NB4 (cell line): ENCODE measurements at places on chromosomes 2 and 18.
A peak's percentile ranks its signal among the peaks of the same experiment; 100 is the strongest.

- no peak for DNase-seq
These were observed 30.2 kb upstream of the CABYR start for GRCh38 chr18:24108641-24109040.

- DNase-seq: no peak
These were observed 677.7 kb upstream of the CELF4 start for GRCh38 chr18:38243291-38243690.

- no peak for DNase-seq
These were observed 244.9 kb downstream of the ETAA1 start for GRCh38 chr2:67642046-67642382.

DNA sequence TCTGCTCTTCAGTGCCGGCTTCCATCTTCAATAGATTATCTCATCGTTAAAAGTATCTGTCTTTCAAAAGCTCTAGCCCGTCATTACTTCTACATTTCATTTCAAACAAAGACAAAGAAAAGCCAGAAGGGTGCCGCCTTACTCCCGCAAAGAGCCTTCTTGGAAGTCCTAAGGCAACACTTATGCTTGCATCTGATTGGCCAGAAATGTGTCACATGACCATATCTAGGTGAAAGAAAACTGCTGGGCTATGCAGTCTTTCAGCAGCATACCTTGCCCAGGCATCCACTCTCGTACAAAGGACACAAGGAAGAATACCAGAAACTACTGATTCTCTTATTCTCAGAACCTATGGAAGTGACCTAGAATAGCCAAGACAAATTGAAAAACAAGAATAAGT, 217.1 kb upstream of the SLC35G4 start:
- no peak for DNase-seq

- no peak for DNase-seq
These were observed 96.3 kb downstream of the B3GNT2 start for GRCh38 chr2:62292190-62292589.

GRCh38 chr2:100200985-100201384, 58.6 kb upstream of the AFF3 start:
- DNase-seq: no peak

DNA sequence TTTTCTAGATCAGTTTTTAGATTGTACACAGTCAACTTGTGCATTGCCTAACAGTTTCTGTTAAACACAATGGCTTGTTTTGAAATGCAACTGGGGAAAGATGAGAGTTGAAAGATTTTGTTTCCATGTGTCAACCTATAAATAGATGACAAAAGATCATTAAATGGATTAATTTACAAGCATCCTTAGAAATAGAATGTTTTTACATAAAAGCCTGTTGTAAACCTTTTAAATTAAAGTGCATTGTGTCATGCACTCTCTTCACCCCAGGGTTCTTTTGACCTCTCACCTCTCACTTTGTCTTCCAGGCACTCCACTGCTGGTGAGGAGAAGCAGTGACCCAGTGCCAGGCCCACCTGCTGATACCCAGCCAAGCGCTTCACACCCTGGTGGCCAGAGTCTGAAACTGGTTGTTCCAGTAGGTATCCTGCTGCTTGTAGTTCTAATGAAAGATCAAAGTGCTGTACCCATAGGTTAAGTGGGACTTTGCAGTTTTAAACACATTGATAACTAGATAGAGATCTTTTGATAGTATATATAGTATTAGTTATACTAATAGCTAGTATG, 502.1 kb downstream of the PARD3B start:
- no peak for DNase-seq

DNA sequence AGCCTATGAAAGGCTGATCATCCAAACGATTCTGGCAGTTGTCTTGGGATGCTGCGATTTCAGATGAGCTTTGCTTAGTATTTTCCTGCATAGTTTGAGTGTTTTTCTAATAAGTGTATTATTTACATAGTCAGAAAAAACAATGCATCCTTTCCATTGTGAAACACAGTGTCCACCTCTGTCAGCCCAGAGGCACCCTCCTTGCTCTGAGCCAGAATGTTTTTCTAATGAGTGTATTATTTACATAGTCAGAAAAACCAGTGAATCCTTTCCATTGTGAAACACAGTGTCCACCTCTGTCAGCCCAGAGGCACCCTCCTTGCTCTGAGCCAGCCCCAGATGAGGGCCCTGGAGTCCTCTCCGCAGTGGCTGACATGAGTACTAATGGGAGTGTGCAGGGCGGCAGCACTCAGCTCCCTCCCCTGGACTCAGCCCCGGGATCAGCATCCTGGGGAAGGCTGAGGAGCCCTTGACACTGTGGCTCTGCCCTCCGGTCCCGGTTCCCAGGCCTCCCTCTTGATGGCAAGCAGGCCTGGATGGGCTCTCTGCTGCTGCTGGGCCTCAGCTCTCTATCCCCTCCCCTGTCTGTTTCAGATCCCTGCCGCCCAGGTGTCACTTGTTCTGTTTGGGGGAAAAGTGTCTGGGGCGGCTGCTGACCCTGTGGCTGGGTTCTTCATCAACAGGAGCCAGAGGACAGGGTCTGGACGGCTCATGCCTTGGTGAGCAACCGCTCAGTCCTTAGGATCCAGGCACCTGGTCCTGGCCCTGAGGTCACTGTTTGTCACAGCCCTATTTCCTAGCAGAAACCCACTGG, 5.9 kb downstream of the MFSD2B start:
- no peak for DNase-seq

GRCh38 chr2:219918254-219918653, 290.8 kb downstream of the SLC4A3 start:
- DNase-seq: no peak

- DNase-seq: no peak
These were observed 145.4 kb upstream of the ETAA1 start for GRCh38 chr2:67251741-67252140.

GRCh38 chr18:2312440-2312839, 258.9 kb downstream of the METTL4 start:
- DNase-seq: no peak

- DNase-seq: no peak
These were observed 35.9 kb upstream of the POMC start for GRCh38 chr2:25204190-25204838.

DNA sequence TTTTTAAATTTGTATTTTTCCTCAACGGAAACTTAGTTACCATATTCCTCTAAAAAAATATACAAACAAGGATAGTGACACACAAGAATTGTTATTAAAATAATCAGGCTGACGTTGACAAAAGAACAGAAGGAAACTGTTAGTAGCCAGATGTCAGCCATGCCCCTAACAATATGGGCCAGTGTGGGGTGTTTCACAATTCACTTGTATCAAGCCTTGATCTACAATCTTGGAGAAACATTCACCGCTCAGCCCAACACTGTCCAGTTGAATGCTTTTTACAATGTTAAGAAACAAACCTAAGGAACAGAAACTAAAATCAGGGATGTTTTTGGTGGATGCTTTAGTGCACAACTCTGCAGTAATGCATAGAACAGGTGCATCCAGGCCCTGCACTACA, 44.6 kb downstream of the TMEFF2 start:
- DNase-seq: no peak

DNA sequence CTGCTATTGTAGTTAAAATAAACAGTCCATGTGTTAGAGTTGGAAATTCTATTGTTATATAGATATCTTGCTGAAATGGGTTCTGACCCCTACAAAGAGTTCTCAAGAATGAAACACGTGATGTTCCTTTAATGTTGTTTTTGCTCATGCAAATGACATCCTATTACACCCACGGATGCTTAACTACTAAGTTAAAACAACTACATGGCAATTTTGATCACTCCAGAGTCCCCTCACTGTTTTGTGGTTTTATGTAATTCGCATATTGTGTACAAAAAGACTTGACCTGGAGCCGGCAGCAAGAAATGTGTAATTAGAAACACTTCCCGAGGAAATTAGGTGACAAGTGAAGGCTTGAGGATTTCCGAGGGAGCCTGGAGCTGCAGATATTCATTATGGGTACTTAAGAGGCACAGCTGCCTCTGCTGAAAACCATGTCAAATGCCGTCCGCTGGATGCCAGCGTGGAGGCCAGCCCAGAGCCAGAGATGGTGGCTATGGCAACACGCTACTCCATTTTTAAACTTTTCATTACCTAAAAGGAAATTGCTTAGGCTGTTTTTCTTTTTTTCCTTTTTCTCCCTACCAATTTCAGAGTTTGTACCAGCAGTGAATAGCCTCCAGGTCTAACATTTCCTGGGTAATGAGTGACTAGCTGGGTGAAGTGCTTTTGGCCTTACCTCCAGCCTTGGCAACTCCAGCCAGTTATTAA, 21.0 kb upstream of the CABLES1 start:
- DNase-seq: no peak

DNA sequence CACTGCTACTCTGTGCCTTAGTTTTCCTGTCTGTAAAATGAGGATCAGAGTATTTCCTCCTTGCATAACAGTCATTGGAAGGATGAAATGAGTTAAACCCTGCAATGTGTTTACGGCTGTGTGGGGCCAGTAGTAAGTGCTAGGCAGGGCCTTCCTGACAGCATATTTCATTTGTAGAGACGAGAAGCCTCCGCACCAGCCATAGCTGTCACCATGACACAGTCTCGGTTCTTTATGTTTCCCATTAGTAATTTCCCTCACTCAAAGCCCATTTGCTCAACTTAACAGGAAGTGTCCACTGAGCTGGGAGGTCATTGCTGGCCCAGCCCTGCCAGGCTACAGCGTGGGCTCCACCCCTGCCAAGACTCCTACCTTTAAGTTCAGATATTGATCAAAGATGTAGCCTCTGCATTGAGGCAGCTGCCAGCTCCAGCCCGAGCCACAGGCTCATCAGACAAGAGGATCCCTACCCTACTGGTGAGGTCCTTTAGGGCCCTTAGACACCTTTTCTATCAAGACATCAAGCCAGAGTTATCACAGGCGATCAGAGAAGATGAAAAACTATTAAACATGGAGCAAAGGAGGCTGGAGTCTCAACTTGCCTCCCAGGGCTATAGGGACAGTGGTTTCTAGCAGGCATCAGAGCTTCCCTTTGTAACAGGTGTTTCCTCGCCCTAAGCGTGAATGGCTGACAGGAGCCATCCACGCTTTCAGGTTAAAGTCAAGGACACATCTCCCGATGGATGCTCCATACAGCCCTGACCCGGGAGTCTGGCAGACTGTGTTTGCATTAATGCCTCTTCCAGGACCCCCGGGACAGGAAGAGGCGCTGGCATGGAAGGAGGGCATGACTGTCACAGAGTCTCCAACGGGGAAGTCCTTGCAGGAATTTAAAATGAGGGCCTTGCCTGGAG, 251.7 kb downstream of the NDUFA10 start:
- no peak for DNase-seq

- no peak for DNase-seq
These were observed 821.2 kb upstream of the ID2 start for GRCh38 chr2:7860693-7861092.

DNA sequence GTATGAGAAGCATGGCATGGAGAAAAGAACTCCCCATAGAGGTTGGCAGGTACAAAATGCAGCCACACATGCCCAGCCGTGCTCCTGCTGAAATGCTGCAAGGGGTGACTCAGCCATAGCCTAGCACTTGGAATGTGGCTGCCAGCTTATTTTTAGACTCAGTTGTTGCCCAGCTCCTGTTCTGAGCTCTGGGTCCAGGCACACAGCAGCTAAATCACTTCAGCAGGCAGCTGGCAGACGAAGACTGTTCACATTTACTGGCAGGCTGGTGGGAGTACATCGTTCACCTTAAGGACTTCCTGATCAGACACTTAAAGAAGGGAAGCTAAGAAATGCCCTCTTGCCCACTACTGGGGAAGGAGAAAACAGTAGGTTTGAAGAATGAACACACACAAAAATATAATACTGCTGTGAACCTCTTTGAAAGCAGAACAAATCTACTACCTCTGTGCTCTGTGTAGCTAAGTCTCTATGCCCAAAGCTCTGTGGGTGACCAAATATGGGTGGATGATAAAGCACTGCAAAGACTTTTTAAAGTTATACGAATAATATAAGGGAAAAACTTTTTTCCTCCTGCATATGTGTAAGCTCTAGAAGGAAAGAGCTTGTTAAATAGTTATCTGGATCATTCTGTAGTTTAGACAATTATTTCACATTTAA, 146.1 kb downstream of the LNPK start:
- peak; percentile 17 for DNase-seq

GRCh38 chr2:102420290-102420689, 2.7 kb upstream of the IL18RAP start:
- DNase-seq: no peak

GRCh38 chr18:61954096-61954746, 61.4 kb upstream of the RNF152 start:
- no peak for DNase-seq

GRCh38 chr2:134681201-134681600, 37.6 kb downstream of the TMEM163 start:
- DNase-seq: no peak

- no peak for DNase-seq
These were observed 29.1 kb upstream of the SLC38A11 start for GRCh38 chr2:164984428-164984827.

- no peak for DNase-seq
These were observed 6.8 kb downstream of the CPLX4 start for GRCh38 chr18:59311631-59312030.

DNA sequence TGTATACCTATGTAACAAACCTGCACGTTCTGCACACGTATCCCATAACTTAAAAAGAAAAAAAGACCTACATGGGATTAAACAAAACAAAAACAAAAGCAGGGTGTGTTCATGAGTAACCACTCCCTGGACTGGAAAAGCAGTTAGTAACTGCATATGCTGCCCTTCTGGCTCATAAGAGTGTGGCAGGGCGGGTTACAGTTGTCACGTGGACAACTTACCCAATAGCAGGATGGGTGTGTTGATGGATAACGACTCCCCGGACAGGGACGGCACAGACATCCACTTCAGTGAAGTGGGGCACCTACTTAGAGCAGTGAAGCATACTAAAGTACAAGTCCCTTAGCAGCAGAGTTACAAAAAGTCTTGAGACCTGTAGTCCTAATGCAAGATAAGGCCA, 136.7 kb downstream of the CCBE1 start:
- DNase-seq: no peak

- DNase-seq: no peak
These were observed 35.5 kb downstream of the CLASP1 start for GRCh38 chr2:121613774-121614173.

- no peak for DNase-seq
These were observed 13.7 kb downstream of the RUFY4 start for GRCh38 chr2:218082586-218083351.

DNA sequence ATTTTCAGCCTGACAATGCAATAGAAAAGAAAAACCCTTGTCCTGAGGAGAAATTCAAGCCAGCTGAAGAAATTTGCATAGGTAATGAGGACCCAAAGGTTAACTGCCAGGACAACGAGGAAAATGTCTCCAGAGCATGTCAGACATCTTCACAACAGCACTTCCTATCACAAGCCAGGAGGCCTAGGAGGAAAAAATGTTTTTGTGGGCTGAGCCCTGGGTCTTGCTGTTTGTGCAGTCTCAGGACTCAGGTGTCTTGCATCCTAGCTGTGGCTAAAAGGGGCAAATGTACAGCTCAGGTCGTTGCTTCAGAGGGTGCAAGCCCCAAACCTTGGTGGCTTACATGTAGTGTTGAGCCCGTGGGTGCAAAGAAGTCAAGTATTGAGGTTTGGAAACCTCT, 905.1 kb upstream of the FSHR start:
- DNase-seq: no peak

DNA sequence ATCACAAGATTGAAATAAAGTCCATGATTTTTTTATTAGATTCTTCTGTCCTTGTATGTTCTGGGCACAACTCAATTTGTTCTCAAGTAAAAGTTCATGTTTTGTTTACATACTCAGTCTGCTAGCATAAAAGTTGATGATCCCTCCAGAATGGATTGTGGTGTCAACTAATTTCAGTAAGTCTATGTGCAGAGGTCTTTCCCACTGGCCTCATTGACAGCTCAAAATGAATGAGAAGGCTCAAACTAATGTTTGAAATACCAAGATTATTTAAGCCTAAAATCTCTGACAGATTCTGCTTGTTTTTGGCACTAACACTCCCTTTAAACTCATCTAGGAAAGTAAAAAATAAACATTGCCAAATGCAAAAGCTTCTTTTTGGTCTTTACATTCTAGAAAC, 561.2 kb upstream of the CNTNAP5 start:
- no peak for DNase-seq
